ENCODE measurements at places on chromosomes 1 and 21. TPM values are rescaled to one million over a fixed set of nuclear protein-coding genes. Genes with fewer than 3 reads are reported as not detected.

DNA sequence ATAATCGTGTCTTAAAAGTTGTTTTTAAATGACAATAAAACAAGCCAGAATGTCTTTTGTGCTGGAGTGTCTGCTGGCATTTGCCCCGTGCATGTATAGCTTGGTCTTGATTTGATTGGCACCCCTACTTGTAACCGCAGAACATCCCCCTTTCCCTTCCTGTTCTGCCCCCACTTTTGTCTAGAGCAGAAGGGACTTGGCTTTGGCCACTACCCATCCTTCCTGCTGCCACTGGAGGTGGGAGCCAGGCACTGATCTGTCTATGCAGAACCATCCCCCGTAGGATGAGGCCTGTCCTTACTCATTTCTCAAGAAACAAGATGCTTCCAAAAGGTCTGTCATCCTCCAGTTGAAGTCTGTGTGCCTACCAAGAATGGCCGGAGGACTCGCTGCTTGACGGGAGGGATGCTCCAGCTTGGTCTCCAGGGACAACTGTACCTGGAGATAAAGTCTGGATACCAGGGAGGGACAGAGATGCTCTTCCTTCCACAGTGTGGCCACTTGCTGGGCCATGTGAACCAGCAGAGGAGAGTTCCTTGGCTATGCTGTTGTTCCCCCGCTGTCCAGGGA lies 1.1 kb upstream of the SLC27A3 start:
- no peak for DNase-seq

- DNase-seq, result no peak
Observed at GRCh38 chr1:237792149-237792548, 98.6 kb downstream of the ZP4 start.

The GBP5 gene
- not detected for total RNA-seq

GRCh38 chr1:184590163-184590750 lies 164.4 kb downstream of the EDEM3 start:
- DNase-seq, result no peak

The SPATC1L gene
- total RNA-seq, result 3.8 TPM

- DNase-seq, result no peak
Observed at GRCh38 chr1:93677729-93678128, 3.9 kb downstream of the BCAR3 start.

All from Caki2 (cell line).